RCC 7860 (cell line): ENCODE measurements at places on chromosomes 11 and 22.

DNA sequence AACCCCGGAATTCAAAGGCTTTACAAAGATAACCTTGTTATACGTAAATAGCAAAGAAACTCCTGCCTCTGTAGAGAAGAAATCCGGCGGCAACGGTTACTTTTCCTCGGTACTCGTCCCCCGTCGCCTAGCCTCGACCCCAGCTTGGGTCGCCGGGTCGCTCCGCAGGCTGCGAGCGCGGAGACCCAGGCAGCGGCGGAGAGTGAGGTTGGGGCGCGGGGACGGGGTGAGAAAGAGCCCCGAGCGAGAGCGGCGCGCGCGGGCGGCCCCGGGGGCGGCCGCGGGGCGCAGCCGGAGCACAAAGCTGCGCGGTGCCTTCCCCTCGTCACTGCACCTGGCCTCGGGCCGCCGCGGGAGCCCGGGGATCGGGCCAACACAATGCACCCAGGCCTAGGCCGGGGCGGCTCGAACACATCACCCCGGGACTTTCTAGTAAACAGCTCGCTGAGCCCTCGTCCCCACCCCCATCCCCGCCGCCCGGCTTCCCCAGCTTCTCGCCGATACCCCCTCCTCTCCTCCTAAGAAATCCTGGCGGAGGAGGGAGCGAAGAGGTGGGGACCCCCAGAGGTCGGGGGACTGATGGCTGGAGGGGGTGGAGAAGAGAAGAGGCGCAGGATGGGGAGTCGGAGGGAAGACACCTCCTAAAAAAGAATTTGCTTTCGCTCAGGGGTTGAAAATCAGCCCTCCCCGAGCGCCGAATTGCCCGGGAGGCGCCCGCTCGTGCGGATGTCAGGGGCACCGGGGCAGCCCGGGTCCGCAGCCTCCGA, 845 bp downstream of the MPPED2 start:
- no peak for DNase-seq

GRCh38 chr22:32644252-32645100, 157.0 kb upstream of the TIMP3 start:
- DNase-seq = peak; percentile 13

- DNase-seq = peak; percentile 55
Measured at GRCh38 chr11:132888226-132888625, 644.1 kb downstream of the OPCML start.

GRCh38 chr11:79049741-79050179, 391.1 kb downstream of the TENM4 start:
- no peak for DNase-seq

DNA sequence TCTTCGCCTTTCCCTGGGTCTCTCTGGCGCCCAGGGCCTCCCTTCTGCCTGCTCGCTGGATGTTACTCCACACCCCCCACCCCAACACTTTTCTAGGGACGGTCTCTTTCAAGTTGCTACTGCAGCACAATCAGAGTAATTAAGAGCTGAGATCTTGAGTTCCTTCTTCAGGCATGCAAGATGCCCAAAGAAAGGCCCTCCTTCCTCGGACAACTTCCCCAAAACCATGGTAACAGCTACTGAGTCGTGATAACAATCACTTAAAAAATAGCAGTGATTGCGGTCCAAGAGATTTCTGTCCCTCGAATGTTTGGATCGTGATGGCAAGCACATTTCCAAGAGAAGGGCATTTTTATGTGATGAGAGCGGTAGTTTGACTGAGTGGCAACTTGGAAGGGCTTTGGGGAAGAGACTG, 638 bp upstream of the TENM4 start:
- no peak for DNase-seq

DNA sequence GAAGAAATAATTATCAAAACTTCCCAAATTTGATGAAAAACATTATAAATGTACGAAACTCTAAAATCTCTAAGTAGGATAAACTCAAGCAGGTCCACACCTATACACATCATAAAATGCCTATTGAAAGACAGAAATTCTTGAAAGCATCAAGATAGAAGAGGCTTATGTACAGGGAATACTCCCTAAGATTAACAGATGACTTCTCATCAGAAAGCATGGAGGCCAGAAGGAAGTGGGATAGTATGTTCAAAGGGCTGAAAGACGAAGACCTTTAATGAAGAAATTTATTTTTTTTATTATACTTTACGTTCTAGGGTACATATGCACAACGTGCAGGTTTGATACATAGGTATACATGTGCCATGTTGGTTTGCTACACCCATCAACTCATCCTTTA, 45.3 kb upstream of the KCNA4 start:
- no peak for DNase-seq

DNA sequence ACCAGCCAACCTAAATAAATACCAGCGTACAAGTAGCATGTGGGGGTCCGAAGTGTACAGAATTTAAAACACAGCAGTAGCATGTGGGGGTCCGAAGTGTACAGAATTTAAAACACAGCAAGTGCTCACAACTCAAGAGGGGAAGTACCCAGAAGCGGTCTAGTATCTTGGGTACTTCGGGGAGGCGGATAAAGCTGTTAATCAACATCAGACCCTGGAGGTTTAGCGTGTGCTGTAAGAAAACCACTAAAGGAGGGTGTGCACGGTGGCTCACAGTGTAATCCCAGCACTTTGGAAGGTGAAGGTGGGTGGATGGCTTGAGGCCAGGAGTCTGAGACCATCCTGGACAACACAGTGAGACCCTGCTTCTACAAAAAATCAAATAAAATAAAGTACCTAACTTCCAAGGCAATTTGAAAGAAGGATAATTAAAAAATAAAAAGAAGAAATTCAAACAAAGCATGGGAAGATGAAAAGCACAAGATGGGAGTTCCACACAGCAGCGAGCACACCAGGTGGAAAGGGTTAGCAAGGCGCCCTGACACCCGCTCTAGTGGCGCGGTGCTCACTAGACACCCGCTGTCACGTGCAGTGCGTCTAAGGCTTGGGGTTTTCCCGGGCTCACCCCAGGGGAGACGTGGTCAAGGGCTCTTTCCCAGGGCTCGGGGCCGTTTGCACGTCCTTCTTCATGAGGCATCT, 35.0 kb upstream of the MOB2 start:
- DNase-seq = no peak

DNA sequence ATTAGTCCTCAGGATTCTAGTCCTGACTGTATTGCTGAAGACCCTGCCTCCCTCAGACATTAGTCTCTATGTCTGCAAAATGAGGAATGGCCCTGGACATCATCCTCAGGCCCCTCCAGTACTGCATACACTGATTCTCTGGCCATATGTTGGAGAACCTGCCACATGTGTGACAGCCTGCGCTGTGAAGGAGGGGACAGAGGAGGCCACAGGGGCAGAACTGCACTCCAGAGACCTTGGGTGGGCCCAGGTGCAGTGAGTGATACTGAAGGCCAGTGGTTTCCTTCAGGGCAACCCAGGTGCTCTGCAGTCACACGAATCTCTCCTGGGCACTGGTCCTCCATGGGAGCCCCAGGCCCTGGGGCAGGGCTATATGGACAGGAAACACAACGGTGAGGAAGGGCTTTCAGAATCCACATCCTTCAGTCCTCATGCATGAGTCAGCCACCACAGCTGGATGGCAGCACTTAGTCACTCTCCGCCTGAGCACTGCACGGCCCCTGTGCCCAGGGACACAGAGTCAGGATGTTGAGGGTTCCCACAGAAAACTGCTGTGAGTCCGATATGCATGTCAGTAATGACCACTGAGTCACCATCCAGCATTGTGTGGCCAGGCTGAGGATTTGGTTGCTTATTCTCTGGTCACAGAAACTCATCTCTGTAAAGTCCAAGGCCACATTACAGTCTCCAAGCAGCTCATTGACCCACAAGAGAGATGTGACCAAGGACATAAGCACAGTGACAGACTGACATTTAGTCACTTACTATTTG, 39.7 kb downstream of the ME3 start:
- DNase-seq = peak; percentile 98

DNA sequence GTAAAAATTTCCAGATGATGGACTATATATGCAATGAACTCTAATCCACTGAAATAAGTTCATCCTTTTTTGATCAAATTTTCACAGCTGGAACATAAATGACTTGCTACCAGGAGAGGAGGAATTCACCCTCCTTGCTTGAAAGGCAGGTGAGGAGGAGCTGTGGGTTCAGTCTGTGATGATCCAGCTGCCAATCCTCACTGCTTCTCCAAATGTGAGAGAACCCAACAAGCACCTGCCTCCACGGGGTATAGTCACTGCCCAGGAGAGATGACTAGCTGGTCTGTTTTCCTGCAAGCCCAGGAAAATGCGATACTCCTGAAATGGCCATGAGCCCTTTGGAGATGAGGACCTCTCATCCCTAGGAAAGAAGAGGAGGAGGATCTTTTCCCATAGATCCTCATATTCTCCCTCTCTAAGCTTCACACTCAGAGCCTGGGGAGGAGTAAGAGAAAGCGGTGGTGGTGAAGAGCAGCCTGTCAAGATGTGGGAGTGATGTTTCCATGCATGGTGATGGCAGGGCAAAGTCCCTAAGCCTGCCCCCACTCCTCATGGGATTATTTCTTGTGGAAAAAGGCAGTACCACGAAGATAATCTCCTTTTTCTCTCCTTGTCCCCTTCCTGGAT, 77.9 kb upstream of the USP47 start:
- no peak for DNase-seq

DNA sequence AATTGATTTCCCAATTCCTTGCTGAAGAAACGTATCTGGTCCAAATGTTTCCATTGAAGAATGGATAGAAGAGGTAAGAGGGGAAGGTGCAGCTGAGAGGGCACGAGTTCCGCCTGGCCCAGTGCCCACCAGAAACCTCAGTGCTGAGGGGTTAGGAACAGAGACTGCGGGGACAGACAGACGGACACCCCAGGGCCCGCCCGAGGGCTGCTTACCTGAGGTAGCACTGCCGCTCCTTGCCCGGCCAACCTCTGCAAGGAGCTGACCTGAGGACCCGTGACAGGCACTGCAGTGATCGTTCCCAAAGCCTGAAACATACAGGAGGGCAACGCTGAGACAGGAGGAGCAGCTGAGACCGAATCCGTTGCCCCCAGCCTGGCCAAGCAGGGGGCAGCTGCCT, 89.6 kb downstream of the PHF21B start:
- no peak for DNase-seq

GRCh38 chr11:66745356-66746235, 16.6 kb upstream of the SPTBN2 start:
- no peak for DNase-seq

GRCh38 chr22:32073823-32074380, 30.8 kb downstream of the SLC5A1 start:
- no peak for DNase-seq

GRCh38 chr11:7019500-7020182, 505 bp downstream of the ZNF214 start:
- no peak for DNase-seq

GRCh38 chr22:44094751-44095302, 70.7 kb downstream of the PARVB start:
- DNase-seq = no peak

- no peak for DNase-seq
Measured at GRCh38 chr11:105211806-105212554, 72.4 kb upstream of the CARD18 start.

- no peak for DNase-seq
Measured at GRCh38 chr11:3981084-3981633, 113.4 kb upstream of the RRM1 start.

DNA sequence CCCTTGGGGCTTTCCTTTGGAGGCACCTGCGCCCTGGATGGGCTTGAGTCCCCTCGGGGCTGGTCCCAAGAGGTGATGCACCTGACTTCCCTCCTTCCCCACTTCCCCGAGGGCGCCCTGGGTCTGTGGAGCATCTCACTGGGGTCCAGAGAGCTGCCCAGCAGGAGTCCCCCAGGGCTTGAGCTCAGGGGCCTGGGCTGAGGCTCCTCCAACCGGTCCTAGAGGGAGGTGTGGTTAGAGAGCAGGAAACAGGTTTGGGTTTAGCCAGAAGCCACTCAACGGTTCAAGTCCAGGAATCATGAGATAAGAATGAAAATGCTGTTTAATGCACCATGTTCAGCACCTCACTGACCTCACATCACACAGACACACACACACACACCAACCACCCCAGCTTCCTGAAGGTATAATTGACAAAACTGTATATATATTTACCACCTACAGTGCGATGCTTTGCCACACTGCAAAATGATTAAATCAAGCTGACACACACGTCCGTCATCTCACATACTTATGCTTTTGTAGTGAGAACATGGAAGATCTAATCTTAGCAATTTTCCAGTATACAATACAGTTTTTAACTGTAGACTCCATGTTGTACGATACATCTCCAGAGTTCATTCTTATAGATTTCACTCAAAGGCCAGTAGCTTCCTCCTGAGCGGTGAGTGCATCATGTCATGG, 628 bp upstream of the IGLL1 start:
- DNase-seq = no peak

DNA sequence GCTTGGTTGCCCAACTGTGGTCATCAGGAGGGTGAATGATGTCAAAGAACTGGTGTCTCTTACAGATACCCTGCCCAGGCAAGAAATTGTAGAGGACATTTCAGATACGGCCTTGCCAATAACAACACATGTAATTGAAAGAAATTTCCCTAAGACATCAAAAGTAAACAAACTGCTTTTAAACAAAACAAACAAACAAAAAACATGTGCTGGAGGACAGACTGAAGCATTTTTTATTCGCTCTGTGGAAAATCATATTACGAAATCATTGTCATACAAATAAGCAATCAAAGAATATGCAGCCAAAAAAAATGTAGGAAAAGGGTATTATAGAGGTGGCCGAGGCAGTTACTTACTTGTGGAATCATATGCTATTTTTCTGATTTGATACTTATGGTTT, 52.1 kb upstream of the MYEOV start:
- DNase-seq = no peak

DNA sequence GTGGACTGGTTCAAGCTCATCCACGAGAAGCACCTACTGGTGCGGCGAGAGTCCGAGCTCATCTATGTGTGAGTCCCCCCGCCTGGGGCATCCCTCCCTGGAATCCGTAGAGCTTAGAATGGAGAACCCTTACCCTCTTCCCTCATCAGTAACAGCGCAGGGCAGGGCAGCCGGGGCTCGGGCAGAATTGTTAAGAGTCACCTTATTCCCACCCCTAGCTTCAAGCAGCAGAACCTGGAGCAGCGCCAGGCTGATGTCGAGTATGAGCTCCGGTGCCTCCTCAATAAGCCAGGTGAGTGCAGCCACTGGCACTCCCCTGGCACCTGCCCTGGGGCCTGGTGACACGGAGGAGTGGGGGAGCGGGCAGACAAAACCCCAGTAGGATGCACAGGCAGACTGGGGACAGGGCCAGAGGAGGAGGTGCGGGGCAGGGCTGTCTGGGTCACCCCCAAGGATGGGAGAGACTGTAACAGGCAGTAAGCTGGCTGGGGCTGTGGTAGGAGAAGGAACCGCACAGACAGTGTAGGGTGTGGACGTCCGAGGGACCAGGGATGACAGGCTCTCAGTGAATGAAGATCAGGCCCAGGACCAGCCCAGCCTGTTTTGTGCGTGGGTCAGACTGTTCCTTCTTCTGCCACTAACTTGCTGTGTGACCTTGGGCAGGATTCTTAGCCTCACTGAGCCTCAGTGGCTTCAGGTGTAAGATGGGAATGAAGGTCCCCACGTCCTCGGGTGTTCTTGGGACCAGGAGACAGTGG, 20.4 kb downstream of the C22orf23 start:
- no peak for DNase-seq

- DNase-seq = no peak
Measured at GRCh38 chr11:113247966-113248365, 66.4 kb upstream of the TTC12 start.

- peak; percentile 82 for DNase-seq
Measured at GRCh38 chr22:41367039-41367679, 14.6 kb upstream of the TEF start.

- DNase-seq = peak; percentile 8
Measured at GRCh38 chr11:61012737-61013215, 41.3 kb downstream of the CD6 start.

GRCh38 chr11:13040969-13041561, 31.9 kb downstream of the RASSF10 start:
- DNase-seq = no peak

GRCh38 chr11:33540946-33541915, 159.4 kb downstream of the C11orf91 start:
- DNase-seq = no peak
